Muscle of arm (tissue), 14 donors: ENCODE measurements at places on chromosomes 3 and 15. TPM values are rescaled to one million over a fixed set of nuclear protein-coding genes. Genes with fewer than 3 reads are reported as not detected.

The C15orf62 gene
- 0.99 TPM for polyA plus RNA-seq

The ALDH1L1 gene
- 0.34 TPM for polyA plus RNA-seq

GRCh38 chr15:68232937-68233336 is 3.4 kb upstream of the CLN6 start:
- DNase-seq: no peak

DNA sequence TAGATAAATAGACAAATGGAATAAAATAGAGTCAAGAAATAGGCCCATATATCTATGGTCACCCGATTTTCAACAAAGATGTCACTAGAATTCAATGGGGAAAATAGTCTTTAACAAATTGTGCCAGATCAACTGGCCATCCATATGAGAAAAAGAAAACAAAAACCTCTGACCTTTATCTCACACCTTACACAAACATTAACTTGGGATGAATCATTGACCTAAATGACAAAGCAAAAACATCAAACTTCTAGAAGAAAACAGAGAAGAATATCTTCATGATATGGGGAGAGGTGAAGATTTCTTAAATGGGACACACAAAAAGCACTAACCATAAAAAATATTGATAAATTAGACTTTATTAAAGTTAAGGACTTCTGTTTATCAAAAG is 31.9 kb downstream of the ITGA11 start:
- DNase-seq: no peak

GRCh38 chr3:136207489-136208115 is 11.5 kb upstream of the MSL2 start:
- DNase-seq: no peak

The ZBED2 gene
- polyA plus RNA-seq: not detected

GRCh38 chr3:29668728-29669127 is 387.9 kb downstream of the RBMS3 start:
- no peak for DNase-seq
